ENCODE measurements at places on chromosomes 11 and 22. TPM values are rescaled to one million over a fixed set of nuclear protein-coding genes. Genes with fewer than 3 reads are reported as not detected.

The SSRP1 gene
- total RNA-seq: 54.9 TPM

The C11orf86 gene
- total RNA-seq: not detected

The WNT7B gene
- not detected for total RNA-seq

The JAML gene
- 20.8 TPM for total RNA-seq

The C22orf31 gene
- not detected for total RNA-seq

The MGAT3 gene
- total RNA-seq: 56.5 TPM

The TMEM132A gene
- 34.2 TPM for total RNA-seq

The SERHL2 gene
- total RNA-seq: 7.8 TPM

- no peak for DNase-seq
Measured at GRCh38 chr11:84061726-84062125, 775.6 kb upstream of the CCDC90B start.

- DNase-seq: no peak
Measured at GRCh38 chr11:87851234-87851633, 324.0 kb downstream of the RAB38 start.

DNA sequence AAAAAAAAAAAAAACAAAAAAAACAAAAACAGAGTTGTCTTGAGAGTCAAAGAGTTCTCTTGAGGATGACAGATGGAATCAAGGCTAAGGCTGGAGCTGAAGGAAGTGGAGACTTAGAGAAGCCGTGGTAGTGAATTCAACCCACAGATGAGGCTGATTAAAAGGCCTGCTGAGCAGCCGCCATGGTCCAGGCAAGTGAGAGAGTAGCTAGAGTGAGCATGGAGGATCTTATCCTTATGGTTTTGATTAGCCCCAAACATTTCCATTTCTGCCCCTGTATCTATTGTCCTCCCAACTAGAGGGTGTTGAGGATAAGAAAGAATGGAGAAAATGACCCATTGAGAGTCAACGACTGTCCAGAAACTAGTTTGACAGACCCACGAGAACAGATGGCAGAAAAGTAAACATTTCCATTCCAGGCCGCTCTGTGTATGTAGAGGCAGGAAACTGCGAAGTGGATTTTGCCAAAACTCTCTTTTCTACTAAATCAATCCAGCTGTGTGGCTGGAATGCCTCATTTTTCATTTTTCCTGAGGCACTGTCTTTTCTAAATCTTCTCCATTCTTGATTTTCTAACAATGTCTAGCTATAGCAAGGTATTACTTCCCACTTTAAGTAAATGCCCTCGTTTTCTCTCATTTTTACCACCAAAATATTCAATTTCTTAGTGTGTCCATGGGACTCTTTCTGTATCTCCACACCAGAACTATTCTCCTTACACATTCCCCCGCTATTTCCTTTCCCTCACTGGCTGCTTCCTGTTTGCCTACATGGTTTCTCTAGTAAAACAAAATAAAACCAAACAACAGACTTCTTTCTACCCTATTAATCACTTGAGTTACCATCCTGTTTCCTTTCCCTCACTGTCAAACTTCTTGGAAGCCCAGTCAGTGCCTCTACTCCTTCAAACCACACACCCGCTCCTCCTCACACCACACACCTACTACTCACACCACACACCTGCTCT, 5.4 kb upstream of the MMP8 start:
- no peak for DNase-seq

DNA sequence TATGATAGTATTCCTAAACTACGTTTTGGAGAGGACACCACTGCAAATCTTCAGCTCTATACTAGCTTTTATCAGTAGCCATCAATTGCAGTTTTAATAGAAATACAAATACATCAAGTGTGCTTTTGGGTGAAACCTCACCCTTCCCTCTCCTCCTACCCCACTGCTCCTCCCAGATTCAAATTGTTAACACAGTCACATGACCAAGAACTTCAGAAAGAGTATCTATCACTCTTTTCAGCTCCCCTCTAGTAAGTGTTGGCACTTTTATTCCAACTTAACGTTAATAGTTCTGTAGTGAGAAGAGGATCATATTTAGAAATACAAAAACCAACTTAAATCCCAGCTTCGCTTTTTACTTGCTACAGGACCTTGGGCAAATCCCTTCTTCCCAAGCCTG, 17.0 kb downstream of the RRAS2 start:
- no peak for DNase-seq

DNA sequence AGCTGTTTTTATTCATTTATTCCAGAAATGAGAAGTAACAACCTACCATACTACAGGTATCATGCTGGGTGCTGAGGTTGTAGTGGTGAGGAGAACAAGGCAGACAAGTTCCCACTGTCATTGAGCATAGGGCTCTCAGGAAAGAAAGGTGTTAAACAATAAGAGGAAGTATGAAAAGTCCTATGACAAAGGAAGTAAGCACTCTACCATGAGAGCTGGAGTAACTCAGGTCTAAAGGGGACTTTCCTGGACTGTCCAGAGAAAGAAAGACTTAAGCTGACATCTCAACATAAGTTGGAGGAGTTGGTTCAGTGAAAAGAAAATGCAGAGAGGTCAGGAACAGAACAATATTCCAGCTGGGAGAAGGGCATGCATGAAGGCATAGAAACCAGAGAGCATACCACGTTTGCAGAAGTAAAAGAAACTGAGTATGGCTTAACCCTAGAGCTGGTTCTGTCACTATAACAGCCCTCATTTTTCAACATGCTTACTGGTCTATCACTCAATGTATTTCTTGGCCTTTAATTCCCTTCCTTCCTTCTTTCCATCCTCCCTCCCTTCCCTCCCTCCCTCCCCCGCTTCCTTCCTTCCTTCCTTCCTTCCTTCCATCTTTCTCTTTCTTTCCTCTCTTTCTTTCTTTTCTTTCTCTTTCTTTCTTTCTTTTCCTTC, 137.8 kb upstream of the BDNF start:
- DNase-seq: no peak

GRCh38 chr11:128720522-128720985, 26.7 kb downstream of the FLI1 start:
- peak; percentile 64 for DNase-seq

DNA sequence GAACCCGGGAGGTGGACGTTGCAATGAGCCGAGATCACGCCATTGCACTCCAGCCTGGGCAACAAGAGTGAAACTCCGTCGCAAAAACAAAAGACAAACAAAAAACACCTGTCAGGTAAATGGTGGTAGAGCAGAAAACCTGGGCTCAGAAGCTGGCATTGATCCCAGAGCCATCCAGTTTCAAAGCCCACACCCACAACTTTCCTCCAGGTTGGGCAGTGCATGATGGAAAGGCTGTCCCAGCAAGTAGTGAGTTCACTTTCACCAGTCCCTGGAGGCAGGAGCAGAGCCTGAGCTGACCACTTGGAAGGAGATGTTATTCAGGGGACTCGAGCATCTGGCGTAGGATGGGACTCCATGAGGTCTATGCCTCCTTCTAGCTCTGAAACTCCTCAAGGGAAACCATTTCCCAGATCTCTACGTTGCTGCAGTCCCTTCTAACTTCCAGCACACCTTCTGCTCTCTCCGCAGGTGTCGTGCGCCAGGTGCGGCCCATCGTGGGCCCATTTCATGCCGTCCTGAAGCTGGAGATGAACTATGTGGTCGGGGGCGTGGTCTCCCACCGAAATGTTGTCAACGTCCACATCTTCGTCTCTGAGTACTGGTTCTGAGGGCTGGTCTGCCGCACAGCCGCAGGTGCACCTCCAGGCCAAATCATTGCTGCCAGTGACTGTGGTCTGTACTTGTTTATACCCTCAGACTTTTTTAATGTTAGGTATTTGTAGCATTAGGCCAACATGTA, 71.6 kb upstream of the ATXN10 start:
- no peak for DNase-seq

DNA sequence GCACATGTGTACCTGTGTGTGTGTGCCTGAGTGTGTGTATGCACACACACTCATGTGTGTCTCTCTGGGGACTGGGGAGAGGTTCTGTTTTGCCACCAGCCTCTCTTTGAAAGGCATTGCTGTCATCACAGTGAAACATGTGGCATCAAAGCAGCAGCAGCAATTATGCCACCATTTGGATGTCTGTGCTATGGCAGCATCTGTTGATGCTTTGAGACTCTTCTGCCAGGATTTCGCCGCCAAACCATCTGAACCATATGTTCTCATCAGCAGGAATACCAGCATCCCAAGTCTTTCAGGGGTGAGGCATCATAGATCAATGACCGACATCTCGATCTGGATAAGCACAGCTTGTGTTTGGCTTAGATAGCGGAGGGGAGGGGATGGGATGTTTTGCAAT, 168.6 kb downstream of the FAT3 start:
- DNase-seq: no peak

GRCh38 chr11:72379384-72380131, 54.8 kb downstream of the CLPB start:
- DNase-seq: no peak

- no peak for DNase-seq
Measured at GRCh38 chr11:134740590-134741261, 328.7 kb upstream of the B3GAT1 start.

- DNase-seq: no peak
Measured at GRCh38 chr11:128300785-128301184, 286.6 kb downstream of the ETS1 start.

DNA sequence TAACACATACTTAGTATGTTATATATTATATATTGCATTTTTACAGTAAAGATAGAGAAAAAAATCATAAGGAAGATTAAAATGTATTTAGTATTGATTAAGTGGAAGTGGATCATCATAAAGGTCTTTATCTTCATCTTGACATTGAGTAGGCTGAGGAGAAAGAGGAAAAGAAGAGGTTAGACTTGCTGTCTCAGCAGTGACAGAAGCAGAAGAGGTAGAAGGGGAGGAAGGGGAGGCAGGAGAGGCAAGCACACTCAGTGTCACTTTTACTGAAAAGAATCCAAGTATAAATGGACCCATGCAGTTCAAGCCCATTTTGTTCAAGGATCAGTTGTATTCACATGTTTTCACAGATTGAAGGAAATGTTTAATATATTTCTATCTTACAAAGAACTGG, 69.7 kb downstream of the GAB2 start:
- no peak for DNase-seq

DNA sequence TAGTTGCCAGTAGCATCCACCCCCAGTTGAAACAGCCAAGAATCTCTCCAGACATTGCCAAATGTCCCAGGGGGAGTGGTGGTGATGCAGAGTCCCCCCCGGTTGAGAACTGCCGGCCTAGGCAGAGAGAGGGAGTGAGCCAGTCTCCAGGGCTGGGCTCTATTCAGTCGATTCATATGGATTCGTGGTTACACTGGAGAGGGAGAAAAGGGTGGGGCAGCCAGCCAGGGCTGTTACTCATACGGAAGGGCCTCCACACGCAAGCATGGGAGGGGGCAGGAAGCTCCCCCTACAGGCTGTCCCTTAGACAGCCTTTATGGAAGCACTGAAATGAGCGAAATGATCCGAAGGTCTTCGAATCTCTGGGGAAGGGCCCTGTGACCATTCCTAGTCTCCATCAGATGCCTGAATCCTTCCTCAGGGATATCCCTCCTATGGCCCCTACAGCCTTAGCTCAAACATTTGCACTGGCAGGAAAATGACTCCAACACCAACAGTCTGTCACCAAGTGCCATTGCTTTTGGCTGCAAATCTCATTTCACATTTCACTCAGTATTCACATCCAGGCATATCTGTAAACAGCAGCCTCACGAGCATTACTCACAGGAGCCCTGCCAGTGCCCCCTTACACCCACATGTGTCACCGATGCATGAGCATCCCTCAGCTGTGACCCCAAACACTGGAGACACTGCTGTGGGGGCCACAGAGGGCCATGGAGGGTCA, 18.4 kb upstream of the TLCD5 start:
- DNase-seq: no peak

DNA sequence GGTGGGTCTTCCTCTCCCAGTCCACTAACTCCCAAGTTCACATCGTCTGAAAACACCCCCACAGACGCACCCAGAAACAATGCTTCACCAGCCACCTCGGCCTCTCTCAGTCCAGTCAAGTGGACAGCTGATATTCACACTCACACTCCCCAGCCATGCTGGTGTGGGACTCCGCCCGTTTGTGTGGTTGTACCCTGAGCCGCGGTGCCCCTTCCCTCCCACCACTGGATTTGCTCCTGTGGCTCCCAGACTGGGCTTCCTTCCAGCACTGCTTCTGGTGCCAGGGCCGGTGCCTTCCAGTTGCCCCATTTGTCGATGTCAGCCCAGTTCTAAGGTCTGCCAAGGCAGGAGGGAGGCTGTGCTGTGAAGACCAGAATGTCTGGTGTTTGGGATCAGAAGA, 37.9 kb upstream of the PLET1 start:
- DNase-seq: no peak

GRCh38 chr11:104655066-104655465, 243.2 kb downstream of the CASP12 start:
- no peak for DNase-seq

DNA sequence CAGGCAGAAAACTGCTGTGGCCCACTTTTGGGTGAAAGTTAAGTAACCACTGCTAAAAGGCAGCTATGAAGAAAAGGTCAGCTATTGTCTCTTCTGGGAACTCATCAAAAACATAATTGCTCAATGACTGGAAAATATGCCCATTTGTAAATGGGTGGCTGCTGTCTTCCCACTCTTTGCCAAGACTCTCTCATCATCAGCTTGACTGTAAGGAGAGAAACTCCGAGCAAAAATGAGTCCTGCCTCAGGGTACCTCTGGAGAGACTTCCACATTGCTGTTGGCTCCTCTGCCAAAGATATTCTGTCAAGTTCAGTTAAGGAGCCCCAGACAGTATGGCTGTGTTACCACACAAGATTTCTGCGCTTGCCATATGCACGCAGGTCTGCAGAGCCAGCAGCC, 138.7 kb downstream of the BBOX1 start:
- no peak for DNase-seq

DNA sequence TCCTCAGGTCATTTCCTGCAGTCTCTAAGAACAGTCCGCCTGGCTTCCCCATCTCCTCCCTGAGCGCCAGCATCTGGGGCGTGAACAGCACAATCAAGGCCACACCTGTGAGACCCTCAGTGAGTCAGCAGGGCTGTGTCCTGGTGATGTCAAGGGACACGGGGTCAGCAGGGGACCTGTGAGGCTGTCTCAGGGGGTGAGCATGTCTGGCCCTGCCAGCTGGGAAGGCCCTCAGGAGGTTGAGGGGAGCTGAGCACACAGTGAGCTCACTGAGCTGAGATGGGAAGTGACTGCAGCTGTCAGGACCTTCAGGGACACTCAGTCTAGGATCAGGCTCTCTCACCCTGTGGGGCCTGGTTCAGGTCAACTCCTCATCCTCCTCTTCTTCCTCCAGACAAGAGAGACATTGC, 46.6 kb upstream of the VPREB1 start:
- DNase-seq: no peak

- no peak for DNase-seq
Measured at GRCh38 chr11:30921811-30922210, 335.7 kb upstream of the MPPED2 start.

- DNase-seq: peak; percentile 83
Measured at GRCh38 chr22:38033522-38034277, 23.5 kb upstream of the PICK1 start.

DNA sequence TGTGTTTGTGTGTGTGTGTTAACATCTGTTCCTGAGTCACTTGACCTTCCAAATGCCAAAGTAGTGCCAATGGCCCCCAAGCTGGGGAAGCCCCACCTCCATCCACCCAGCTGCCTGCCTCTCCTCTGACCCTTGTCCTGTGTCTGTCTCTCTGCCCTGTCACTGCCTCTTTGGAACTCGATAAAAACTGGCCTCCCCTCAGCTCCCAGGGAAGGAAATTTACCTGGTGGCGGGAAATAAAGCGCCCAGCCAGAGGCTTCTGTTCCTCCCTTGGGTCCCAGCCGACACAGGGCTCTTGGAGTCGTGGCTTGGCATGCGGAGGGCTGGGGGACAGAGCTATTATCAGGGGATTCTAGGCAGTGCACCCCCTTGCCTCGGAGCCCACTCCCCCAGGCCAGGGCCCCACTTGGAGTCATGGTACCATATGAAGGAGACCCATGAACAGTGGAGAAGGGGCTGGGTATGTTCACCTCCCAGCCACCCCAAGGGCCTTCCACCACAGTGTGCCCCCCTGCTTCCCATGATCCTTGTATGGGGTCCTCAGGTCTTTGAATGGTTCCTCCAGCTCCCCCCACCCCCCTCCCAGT, 6.2 kb downstream of the KCNC1 start:
- DNase-seq: peak; percentile 35

All from sciatic nerve (tissue), 2 donors.